ENCODE measurements at places on chromosomes 12 and 14. TPM values are rescaled to one million over a fixed set of nuclear protein-coding genes. Genes with fewer than 3 reads are reported as not detected.

GOLGA3 gene
- total RNA-seq, result 83.6 TPM

CCDC88C gene
- 14.7 TPM for total RNA-seq

CCDC197 gene
- not detected for total RNA-seq

POC1B gene
- total RNA-seq, result 18.3 TPM

FOXN3 gene
- 11.7 TPM for total RNA-seq

SDS gene
- total RNA-seq, result not detected

RTN1 gene
- not detected for total RNA-seq

BBOF1 gene
- 0.72 TPM for total RNA-seq

KRT2 gene
- not detected for total RNA-seq

ARF3 gene
- total RNA-seq, result 26.6 TPM

CDCA3 gene
- total RNA-seq, result 2.4 TPM

SYNDIG1L gene
- not detected for total RNA-seq

GPR33 gene
- not detected for total RNA-seq

MED6 gene
- total RNA-seq, result 23.1 TPM

LTBR gene
- total RNA-seq, result 121 TPM

MYF6 gene
- not detected for total RNA-seq

IL25 gene
- total RNA-seq, result not detected

CLEC9A gene
- total RNA-seq, result not detected

CNPY2 gene
- total RNA-seq, result 67.6 TPM

KRT73 gene
- total RNA-seq, result not detected

ISCU gene
- 84.6 TPM for total RNA-seq

PRH2 gene
- total RNA-seq, result not detected

TAS2R30 gene
- 2.8 TPM for total RNA-seq

REM2 gene
- total RNA-seq, result 0.43 TPM

BATF gene
- total RNA-seq, result 10.0 TPM

USP44 gene
- total RNA-seq, result 0.96 TPM

AMHR2 gene
- not detected for total RNA-seq

CCDC38 gene
- not detected for total RNA-seq

KRT7 gene
- total RNA-seq, result 1,618 TPM

ADIPOR2 gene
- total RNA-seq, result 29.2 TPM

P2RX2 gene
- total RNA-seq, result not detected

TMBIM6 gene
- 796 TPM for total RNA-seq

DTX1 gene
- total RNA-seq, result not detected

C12orf76 gene
- total RNA-seq, result 25.8 TPM

AKAP3 gene
- 1.9 TPM for total RNA-seq

MBD6 gene
- 6.0 TPM for total RNA-seq

KIF5A gene
- total RNA-seq, result under 0.01 TPM

SPX gene
- 9.4 TPM for total RNA-seq

LYZ gene
- total RNA-seq, result not detected

KRT82 gene
- not detected for total RNA-seq

TAS2R13 gene
- 0.48 TPM for total RNA-seq

NTF3 gene
- not detected for total RNA-seq

HOXC4 gene
- under 0.01 TPM for total RNA-seq

FOXG1 gene
- total RNA-seq, result not detected

SVOP gene
- total RNA-seq, result not detected

CGRRF1 gene
- total RNA-seq, result 11.8 TPM

KLHL33 gene
- total RNA-seq, result not detected

LTBP2 gene
- total RNA-seq, result 37.4 TPM

GAS2L3 gene
- 0.64 TPM for total RNA-seq

EML1 gene
- total RNA-seq, result 11.3 TPM

All from tracheal epithelial cell (primary cell).